ENCODE measurements at places on chromosomes 3 and 15. TPM values are rescaled to one million over a fixed set of nuclear protein-coding genes. Genes with fewer than 3 reads are reported as not detected.
A peak's percentile ranks its signal among the peaks of the same experiment; 100 is the strongest.

GRCh38 chr15:71103102-71103676, 12.1 kb upstream of the THSD4 start:
- DNase-seq, result no peak

- no peak for DNase-seq
Observed at GRCh38 chr3:57309769-57310360, 17.4 kb upstream of the ASB14 start.

DNA sequence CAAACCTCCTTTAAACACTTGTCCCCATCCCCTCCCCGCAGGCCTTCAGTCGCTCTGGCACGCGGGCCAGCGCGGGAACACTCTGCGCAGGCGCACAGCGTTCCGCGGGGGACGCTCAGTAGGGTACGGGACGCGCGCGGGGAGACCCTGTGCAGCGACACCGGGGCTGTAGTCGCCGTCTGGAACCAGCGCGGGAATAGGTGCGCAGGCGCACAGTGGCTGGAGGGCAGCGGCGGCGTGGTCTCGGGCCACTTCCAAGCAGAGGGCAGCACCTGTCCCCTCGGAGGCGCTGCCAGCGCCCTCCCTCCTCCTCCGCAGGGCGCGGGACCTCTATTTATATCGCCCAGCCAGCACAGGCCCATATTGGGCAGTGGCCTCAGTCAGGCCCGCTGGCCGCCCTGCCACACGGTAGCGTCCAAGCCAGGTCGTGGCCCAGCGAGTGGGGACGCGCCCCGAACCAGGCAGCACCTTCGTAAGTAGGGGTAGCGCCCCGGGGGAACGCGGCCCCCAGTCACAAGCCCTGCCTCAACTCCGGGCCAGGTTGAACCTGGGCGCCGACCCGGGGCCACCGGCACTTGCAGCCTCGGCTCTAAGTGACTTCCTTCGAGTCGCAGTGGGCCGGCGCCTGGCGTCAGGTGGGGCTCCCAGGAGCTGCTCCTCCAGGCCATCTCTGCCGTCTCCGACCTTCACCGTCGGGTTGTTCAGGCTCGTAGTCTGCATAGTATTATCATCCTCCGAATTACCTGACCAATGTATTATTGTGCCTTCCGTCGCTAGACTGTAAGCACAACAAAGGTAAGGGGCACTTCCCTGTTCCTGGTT, at the start of gene KBTBD12:
KBTBD12 (plus strand) TSS at position 118 of the 822 bp plus-strand sequence. CDS start 7,830 bp downstream, outside the sequence.
- DNase-seq, result peak; percentile 59

Gene ACAN
- 12.7 TPM for total RNA-seq

Gene RAB27A
- 7.2 TPM for total RNA-seq

DNA sequence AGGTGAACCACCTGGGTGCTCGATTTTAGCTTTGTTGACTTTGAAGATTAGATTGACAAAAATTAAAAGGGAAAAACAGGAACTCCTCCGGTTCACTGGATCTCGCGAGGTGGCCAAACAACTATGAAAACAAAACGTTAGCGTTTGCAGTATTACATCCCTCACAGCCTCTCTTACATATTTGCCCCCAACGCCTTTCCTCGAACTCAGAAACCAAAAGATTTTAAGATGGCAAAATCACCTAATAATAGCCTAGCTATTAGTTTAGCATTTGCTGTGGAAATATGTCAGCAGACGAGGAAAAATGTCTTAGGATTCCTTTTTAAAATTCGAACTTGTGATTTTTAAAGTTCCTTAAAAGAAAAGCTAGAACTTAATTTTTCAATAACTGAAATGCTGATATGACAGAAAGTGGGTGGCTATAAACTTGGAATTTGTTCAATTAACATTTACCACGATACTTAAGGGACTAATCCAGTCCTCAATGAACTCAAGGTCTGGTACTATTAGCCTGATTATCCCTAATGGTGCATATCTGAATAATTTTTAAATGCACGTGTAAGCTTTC, 491 bp upstream of the SENP7 start:
- peak; percentile 85 for DNase-seq

Gene ACAD9
- 37.4 TPM for total RNA-seq

DNA sequence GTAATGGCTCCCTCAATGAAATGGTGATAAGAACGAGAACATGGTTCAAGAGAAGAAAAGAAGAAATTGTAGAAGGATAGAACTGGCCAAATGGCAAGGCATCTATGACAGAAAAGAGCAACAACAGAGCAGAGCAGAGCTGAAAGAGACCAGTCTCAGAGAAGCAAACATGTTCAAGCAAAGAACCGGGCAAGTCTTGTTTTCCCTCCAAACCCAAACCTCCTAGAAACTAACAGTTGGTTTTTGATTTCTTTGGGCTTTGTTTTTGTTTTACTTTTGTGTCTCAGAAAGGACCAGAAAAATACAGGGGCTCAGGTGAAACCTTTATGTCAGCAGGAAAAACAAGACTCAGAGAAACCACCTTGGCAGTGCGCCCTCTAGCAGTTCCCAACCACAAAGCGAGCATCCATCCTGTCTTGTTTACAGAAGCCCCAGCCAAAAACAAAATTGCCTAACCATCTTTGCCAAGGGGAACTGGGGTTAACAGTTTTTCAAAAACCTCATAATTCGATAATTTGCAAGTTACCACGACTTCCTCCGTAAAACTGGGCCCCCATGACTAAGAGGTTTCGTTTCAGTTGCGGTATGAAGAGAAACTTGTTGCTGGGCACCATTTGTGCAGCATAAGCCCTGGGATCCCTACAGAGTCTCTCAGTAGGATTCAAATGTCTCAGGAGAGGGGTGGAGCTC, 159.2 kb upstream of the SLC24A5 start:
- DNase-seq, result no peak

DNA sequence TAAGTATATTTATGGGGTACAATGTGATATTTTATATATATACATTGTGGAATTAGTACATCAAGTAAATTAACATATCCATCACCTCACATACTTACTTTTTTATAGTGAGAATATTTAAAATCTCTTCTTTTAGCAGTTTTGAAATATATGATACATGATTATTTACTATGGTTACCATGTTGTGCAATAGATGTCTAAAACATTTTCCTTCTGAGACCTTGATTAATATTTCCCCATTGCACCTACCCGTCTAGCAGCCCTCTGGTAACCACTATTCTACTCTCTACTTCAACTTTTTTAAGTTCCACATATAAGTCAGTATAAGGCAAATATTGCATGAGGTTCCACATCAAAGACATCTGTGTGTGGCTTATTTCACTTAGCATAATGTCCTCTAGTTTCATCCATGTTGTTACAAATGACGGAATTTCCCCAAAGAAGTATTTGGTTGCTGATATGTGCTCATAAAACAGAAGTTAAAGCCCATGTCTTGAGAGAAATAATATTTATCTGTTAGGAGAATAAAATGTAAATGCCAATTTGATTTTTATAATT, 29.6 kb upstream of the NFKBIZ start:
- DNase-seq, result no peak

GRCh38 chr3:76212679-76213078, 427.3 kb upstream of the ZNF717 start:
- no peak for DNase-seq

DNA sequence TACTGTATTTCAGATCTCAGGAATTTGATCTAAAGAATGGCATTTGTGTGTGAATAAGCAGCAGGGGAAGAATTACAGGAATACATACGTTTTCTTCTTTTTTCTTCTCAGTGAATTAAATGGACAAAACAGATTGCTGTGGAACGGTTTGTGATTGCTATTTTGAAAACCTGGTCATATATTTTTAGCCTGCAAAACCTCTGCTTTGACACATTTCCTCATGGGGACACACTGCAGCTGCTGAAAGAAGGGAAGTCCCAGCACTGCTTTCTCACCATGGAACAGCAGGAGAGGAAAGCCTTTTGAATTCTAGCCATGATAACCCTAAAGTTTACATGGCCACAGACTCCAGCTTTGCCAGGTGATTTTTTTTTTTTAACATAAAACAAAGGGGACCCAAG, 315.0 kb downstream of the OXSM start:
- DNase-seq, result no peak

- DNase-seq, result no peak
Observed at GRCh38 chr15:68566377-68566954, 12.3 kb upstream of the CORO2B start.

- DNase-seq, result peak; percentile 91
Observed at GRCh38 chr3:99659032-99659431, 20.6 kb downstream of the COL8A1 start.

- peak; percentile 64 for DNase-seq
Observed at GRCh38 chr15:38714309-38715072, 149.9 kb upstream of the RASGRP1 start.

DNA sequence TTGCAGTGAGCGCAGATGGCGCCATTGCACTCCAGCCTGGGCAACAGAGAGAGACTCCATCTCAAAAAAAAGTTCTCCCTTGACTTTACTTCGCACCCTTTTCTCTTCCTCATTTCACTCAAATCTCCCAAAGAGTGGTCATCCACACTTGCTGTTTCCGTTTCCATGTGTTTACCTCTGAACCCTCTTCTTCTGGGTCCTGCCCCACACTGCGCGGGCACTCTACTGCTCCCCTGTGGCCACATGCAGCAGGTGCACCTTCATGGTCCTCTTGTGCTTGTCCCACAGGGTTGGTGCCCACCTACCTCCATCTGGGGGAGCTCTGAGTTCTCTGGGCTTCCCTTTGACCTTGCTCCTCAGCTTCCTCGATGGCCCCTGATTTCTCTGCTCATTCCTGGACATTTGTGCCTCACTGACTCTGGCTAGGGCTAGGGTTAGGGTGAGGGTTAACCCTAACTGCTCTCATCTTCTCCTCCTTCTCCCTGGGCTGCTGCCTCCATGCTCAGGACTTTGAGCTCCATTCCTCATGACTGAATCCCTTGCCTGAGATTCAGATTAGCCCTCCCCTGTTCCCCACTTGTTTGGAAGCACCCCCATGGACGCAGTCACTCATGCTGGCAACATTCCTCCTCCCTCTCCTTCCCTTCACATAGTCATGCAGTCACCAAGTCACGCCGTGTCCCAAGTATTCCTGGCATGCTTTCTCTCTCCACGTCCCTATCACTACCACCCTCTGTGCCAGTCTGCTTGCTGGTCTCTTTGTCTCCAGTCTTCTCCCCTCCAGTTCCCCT, 26.6 kb upstream of the KY start:
- peak; percentile 65 for DNase-seq

DNA sequence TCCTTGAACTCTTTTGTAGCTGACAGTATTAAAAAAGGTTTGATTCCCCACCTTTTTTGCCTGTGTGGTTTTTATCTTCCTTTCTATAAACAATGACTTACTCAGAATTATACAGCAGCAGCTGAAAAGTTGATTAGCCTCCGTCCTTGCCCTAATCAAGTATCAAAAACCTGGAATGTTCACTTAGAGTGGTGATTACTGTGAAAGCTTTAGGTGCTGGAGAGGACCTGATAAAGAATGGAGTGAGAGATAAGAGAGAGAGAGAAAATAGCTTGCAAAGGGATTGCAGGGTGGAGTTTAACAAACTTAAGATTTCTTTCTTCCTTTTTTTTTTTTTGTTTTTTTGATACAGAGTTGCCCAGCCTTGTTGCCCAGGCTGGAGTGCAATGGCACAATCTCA, 6.7 kb downstream of the CGNL1 start:
- no peak for DNase-seq

Gene GOLGA6A
- under 0.01 TPM for total RNA-seq

Gene IMPG2
- total RNA-seq, result 0.36 TPM

Gene BNC1
- 3.3 TPM for total RNA-seq

GRCh38 chr3:186108106-186108940, 566 bp downstream of the ETV5 start:
- DNase-seq, result peak; percentile 97

- peak; percentile 59 for DNase-seq
Observed at GRCh38 chr3:59818033-59818918, 768.5 kb upstream of the CFAP20DC start.

DNA sequence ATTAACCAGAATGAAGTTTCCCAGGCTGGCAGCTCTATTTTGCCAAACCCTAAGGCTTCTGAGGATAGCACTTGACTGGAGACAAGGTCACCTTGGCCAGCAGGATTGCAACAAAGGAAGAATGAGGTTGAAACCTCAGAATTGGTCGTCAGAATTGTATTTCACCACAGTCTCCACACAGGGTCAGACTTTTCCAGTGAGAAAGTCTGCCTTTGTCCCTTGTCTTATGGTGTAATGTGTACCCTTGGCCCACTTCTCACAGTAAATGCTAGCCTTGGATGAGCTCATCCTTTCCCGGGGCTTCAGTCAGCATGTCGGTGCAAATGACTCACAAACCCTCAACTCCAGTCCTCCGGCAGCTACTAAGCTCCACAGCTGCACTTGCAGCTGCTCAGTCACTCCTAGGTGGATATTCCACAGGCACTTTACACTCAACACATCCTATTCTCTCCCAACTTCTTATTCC, 19.7 kb downstream of the SSR3 start:
- peak; percentile 87 for DNase-seq

GRCh38 chr15:48469271-48469670, 138.0 kb downstream of the DUT start:
- DNase-seq, result no peak

Gene SLC35G2
- 8.0 TPM for total RNA-seq

DNA sequence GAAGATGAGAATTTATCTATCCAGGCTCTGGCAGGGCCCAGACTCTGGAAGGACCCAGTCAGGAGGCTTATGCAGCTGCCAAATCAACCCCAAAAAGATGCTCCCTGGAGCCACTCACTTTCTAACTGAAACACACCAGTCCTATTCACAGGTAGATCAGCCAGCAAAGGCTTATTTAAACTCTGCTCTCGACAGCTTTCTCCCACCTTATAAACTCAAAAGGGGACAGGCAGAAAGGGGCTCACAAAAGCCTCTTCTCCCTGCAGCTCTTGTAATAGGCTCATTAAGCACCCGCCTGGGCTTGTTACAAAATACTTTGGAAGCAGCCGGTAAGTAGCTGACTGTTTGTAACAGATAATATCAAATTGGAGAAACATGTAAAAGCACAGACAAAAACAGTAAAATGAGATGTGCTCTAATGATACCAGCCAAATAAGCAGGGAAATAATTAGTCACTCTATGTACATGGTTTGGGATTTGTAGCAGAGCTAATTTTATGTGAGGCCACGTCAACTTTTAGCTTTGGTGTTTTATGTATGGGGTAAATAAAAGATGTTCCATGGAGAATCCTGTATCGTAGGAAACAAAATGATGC, 213.8 kb downstream of the NR2F2 start:
- no peak for DNase-seq

- DNase-seq, result no peak
Observed at GRCh38 chr15:72063186-72063585, 54.8 kb downstream of the MYO9A start.

- peak; percentile 61 for DNase-seq
Observed at GRCh38 chr3:126424039-126424717, 29.5 kb downstream of the CFAP100 start.

GRCh38 chr3:89155811-89156210, 48.4 kb downstream of the EPHA3 start:
- DNase-seq, result no peak

Data from osteoblast (primary cell).